ENCODE measurements at places on chromosomes 13 and 19.

DNA sequence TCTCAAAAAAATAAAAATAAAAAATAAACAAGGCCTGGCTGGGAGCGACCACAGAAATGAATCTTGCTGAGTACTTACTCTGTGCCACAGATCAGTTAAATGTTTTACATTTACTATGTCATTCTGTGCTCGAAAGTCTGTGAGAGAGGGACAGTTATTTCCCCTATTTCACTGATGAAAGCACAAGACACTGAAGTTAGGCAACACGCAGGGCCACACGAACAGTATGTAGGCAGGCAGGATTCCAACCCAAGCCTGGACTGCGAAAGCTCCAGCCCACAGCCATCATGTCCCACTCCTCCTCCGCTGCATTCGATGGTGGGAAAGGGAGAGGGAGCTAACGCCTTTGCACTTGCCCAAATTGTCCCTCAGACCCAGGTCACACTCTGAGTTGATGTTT lies 34.2 kb downstream of the RUBCNL start:
- DNase-seq = no peak

- no peak for DNase-seq
These were observed 310.2 kb downstream of the SLITRK5 start for GRCh38 chr13:87981416-87981815.

- DNase-seq = no peak
These were observed 4.8 kb downstream of the RNF126 start for GRCh38 chr19:658059-658839.

GRCh38 chr19:1110809-1111640 lies 7.2 kb downstream of the GPX4 start:
- no peak for DNase-seq

Data from vagina (tissue), 2 donors.